Neural crest cell (in vitro differentiated cells): ENCODE measurements at places on chromosomes 7 and 10.

DNA sequence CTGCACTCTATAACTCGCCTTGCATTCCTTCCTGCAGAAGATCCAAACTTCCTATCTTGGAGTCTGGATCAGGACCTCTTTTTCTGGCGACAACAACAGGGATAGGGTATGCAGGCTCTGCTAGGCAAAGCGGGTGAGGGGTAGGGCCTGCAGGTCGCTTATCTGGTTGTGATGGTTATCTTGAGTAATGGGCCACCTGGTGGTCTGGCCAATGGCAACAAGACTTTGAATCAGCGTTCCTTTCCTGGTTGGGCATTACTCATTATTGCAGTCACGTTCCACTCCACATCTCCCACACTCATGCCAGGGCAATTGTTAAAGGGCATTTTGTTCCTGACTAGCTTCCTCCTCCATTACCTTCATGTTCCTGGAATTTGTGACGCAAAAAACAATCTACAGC, 48.4 kb upstream of the PLXDC2 start:
- H3K36me3 ChIP-seq: no peaks in the 10 kb centered on the region
- no peak overlapping the region for H3K4me3 ChIP-seq
- H3K27me3 ChIP-seq: no peaks in the 10 kb centered on the region
- DNase-seq: no peak

- peaks cover 8% of the 10 kb centered on the region for H3K4me1 ChIP-seq
- peak; percentile 90 for DNase-seq
- H3K4me3 ChIP-seq: peak overlapping the region; percentile 5
- no peaks in the 10 kb centered on the region for H3K36me3 ChIP-seq
- H3K27ac ChIP-seq: no peak overlapping the region
- peaks cover 35% of the 10 kb centered on the region for H3K27me3 ChIP-seq
Observed at GRCh38 chr7:67625257-67625737, 628.7 kb downstream of the TYW1 start.

DNA sequence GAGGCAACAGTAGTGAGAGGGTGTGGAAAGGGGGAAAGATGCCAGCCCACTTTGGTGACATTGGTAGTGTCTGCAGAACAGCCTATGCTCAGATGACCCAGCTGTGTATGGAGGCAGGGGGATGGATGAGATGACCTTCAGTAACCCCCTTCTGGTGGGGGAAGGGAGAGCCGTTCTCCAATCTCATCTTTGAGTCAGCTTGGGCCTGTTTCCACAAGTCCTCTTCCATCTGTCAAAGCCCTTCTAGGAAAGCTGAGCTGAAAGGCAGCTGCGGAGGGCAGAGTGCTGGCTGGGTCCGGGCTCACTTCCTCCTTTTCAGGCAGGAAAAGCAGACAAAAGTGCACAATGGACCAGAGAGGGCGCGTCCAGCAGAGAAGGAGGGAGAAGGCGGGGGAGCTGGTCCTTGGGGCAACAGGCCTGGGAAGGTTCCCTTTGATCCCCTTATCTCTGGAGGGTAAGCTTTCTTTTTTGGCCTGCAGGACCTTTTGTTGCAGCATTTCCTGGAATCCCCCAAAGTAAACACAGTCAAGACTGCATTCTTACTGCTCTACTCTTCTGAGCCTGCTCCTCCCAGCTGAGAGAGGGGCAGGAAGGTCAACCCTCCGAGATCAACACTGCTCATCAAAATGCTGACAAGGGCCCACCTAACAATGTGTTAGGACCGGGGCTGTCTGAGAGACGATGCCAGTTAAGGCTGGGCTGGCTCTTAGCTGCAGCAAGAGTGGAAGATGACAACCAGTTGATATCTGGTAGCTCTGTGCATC, 1.2 kb upstream of the LRMDA start:
- H3K4me1 ChIP-seq: peaks cover 41% of the 10 kb centered on the region
- H3K27me3 ChIP-seq: peaks cover 29% of the 10 kb centered on the region
- H3K36me3 ChIP-seq: no peaks in the 10 kb centered on the region
- DNase-seq: peak; percentile 32
- H3K27ac ChIP-seq: no peak overlapping the region

DNA sequence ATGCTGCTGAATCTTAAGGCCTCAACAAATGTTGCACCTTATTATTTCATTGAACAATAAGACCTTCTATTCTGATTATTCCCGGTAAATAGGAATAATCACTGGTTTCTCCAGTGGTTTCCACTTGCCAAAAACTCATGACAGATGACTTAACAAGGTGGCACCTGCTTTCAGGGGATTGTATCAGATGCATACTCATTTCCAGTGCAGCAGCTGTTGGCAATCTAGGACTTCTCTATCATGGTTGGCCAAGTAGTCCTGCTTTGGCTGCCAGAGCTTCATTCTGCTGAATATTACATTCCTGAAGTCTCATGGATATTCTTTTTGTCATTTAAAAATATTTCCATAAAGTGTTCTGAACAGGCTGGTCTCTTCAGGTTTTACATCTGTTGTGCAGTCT, 193.3 kb downstream of the ADK start:
- no peaks in the 10 kb centered on the region for H3K27me3 ChIP-seq
- H3K4me3 ChIP-seq: no peak overlapping the region
- peaks cover 23% of the 10 kb centered on the region for H3K36me3 ChIP-seq
- H3K4me1 ChIP-seq: no peaks in the 10 kb centered on the region
- DNase-seq: no peak
